Frontal cortex (tissue), 4 donors: ENCODE measurements at places on chromosomes 2 and 18. TPM values are rescaled to one million over a fixed set of nuclear protein-coding genes. Genes with fewer than 3 reads are reported as not detected.

- DNase-seq = no peak
Observed at GRCh38 chr18:63264871-63265270, 54.7 kb downstream of the BCL2 start.

- DNase-seq = no peak
Observed at GRCh38 chr2:101410746-101411145, 23.4 kb upstream of the CREG2 start.

- DNase-seq = no peak
Observed at GRCh38 chr2:235996419-235996818, 171.8 kb downstream of the GBX2 start.

- no peak for DNase-seq
Observed at GRCh38 chr18:26919627-26920026, 54.1 kb upstream of the AQP4 start.

- DNase-seq = no peak
Observed at GRCh38 chr2:161780881-161781280, 156.7 kb downstream of the SLC4A10 start.

DNA sequence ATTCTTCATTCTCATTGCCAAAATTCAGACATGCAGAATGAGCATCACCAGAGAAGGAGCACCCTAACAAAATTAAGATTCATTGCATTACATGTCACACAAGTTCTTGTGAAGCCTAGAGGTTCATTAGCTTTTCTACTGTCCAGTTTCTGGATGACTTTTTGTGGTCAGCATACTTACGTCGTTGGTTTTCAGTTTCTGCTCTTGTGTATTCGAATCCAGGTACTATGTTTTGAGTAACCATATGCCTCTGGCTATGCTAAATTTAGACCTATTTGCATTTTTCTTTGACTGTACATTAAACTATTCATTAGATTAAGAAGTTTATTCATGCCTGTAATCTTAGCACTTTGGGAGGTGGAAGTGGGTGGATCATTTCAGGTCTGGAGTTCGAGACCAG, 251.3 kb downstream of the PARD3B start:
- no peak for DNase-seq

The COL4A3 gene
- under 0.01 TPM for total RNA-seq
